ENCODE measurements at places on chromosomes 2 and 18.

DNA sequence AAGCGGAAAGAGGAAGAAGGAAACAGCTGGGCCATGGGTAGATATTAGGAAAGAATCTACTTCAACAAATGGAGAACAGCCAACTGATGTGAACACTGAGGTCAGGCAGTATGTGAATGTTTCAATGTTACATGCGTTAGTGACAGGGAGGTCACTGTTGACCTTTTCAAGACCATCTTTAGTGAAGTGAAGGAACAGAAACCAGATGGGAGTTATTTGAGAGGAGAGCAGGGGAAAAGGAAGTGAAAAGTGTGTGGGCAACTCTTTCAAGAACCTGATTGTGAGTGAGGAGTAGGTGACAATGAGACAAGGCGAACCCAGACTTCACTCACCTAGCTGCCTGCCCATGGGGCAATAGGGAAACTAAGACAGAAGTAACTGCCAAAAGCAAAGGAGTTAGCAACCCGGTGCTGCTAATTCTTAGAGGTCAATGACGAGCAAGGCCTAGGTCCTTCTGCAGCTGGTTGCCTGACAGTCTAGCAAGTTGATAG is 67.0 kb downstream of the SP3 start:
- DNase-seq: no peak

DNA sequence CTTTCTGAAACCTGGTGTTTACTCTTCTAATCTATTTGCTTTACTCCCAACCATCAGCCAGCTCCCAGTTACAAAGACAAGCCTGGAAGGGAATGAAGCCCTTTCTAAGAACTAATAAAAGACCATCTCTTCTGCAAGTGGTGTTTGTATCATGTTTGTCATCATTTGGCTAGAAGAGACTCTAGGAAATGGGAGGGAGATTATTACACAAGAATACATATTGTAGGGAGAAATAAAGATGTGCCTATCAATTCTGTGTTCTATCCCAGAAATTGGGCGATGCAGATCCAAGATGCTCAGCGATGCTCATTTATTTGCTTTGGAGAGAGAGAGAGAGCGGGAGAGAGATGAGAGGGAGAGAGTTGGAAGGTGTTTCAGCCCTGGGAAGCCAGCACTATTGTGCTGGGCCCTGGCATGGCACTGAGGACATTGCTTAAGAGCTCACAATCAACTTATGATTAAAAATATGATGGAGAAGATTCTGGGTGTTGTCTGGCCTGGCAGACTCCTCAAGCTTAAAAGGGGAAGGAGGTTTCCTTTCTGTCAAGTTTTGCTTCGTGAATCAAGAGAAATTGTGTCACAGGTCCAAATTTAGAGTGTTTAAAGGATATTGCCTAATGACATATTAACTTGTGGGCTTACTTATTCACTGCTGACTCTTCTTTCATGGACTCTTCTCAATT is 41.8 kb upstream of the AFF3 start:
- DNase-seq: no peak

DNA sequence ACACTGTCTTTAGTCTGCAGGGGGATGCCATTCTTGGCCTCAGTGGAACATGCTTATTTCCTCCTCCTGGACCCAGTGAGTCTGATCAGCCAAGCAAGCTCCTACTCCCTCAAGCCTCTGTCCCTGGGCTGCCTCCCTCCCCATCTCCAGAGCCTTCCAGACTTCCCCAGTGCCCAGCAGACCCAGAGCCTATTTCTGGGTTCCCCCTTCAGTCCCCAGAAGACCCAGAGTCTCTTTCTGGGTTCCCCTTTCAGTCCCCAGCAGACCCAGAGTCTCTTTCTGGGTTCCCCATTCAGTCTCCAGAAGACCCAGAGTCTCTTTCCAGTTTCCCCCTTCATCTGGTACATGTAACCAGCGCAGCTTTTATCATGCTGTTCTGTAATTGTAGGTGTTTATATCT is 17.0 kb upstream of the PKDCC start:
- no peak for DNase-seq

DNA sequence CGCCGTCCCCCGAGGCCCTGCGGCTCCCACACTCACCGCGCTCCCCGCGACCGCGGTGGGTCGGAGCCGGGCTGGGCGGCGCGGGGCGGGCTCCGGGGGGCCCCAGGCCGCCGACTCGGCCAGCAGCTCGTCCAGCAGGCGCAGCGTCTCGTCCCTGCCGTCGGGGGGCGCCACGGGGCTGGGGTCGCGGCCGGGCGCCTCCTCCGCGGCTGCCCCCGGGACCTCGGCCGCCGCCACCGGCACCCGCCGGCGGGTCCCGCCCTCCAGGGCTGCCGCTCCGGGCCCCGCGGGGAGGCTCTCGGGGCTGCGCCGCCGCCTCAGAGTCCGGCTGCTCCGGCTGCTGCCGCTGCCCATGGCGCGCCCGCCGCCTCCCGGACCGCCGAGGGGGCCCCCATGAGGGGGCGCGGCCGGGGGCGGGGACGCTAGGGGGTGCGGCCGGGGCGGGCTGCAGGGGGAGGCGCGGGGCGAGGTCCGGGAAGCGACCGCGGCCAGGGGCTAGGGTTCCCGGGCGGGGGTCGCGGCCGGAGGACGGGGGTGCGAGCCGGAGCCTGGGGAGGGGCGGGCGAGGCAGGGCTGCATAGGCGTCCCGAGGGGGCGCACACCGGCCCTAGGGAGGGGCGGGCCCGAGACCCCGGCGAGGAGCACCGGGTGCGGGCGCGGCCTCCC is at the start of gene CYS1:
TSS of gene CYS1 (minus strand) at position 542 of the 666 bp plus-strand sequence. CDS start at position 354, 188 bp downstream.
- DNase-seq: no peak

- no peak for DNase-seq
Observed at GRCh38 chr2:217870528-217871011, 132.2 kb downstream of the TNS1 start.

DNA sequence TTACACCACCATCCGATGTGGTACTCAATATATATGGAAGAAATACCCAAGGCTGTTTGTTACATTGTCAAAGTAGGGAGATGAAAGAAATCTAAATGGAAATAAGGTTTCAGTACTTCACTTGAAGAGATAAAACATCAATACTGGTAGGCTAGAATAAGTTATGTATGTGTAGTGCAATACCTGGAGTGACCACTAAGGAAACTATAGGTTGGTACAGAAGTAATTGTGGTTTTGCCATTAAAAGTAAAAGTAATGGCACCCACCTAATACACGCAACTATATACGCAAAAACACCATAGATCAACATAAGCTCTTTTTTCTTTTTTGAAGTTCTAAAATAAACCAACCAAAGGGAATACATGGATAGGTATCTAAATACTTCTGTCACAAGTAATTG is 143.2 kb upstream of the KYNU start:
- no peak for DNase-seq

GRCh38 chr2:224947566-224947965 is 94.7 kb downstream of the DOCK10 start:
- no peak for DNase-seq

DNA sequence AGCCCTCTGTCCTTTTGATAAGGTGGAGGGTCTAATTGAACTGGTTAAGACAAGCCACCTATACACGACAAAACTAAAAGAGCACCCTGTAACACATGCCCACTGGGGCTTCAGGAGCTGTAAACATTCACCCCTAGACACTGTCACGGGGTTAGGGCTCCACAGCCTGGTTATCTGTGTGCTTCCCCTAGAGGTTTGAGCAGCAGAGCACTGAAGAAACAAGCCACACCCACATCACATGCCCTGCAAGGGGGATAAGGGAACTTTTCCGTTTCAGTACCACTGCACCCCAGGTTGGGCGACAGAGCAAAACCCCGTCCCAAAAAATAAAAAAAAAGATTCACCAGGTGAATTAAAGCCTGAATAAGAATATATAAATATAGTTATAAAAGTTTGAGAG is 913.7 kb upstream of the ACVR2A start:
- DNase-seq: no peak

DNA sequence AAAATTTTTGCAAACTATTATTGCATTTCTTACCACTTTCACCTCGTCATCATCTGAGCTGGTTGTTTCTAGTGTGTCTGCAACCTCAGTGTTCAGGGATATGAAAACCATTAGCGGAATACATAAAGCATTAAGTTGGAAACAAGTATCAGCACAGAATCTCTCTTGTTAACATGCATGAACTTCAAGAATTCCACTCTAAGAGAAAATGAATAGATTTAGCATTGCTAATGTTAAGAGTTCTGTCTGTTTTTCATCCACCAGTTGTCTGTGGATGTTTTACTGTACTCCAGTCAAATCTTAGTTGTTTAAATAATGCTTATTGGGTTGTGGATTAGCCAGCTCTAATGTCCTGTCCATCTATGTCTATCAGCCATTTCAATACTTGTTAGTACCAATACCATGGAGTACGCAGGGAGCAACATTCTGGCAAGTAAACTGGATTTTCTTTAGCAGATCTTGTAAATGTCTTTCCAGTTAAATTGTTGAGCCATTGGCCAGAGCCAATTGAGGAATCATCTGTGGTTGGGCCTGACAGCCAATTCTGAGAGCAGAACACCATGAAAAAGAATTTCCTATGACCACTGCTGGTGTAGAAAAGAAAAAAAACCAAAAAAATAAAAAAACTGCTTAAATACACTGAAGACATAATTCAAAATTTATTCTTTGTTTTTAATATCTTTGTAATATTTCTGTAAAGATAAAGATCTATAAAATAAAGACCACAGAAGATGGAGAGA is 82.5 kb downstream of the SLC8A1 start:
- no peak for DNase-seq

DNA sequence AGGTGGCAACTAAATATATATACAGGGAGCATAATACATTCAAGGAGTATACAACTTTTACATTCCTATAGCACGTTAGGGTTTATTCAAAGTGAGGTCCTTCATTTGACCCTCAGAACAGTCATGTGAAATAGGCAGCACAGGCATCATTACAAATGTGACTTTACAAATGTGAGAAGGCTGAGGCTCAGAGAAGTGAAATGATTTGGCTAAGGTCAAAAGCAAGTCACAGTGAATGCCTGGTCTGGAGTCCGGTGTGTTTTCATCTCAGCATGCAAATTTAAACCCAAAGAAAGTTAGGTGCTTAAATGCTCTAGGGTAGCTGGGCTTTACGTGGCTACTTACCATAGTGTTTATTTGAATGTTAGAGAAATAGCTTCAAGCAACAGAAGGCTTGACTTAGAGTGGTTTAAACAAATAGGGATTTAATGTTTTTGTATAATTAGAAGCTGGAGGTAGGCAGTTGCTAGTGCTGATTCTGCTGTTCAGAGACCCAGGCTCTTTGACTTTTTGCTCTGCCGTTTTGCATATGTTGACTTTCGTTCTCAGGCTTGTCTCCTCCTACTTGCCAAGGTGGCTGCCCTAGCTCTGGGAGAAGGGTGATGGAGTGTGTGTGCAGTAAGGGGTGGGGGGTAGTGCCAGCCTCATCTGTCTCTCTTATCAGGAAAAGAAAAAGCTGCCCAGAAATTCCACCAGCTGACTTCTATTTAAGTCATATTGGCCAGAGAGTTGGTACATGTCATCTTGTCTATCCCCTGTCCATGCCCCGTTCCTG is 89.2 kb downstream of the PLCL1 start:
- DNase-seq: no peak

DNA sequence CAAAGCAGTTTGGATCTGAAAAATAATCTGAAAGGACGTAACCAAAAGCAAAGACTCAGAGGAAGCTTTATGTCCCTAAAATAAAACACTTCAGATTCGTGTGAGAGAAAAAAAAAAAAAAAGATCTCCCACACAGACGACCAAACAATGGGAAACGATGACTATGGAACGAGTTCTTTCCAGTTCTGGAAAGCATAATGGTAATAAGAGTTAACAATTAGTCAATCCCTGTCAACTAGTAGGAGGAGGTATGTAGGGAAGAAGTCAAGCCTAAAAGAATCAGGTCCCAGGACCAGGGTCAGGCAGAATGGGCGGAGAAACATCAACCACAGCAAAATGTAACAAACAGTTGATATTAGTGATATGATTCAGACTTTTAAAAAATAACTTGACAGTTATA is 170.3 kb upstream of the SETBP1 start:
- DNase-seq: no peak

DNA sequence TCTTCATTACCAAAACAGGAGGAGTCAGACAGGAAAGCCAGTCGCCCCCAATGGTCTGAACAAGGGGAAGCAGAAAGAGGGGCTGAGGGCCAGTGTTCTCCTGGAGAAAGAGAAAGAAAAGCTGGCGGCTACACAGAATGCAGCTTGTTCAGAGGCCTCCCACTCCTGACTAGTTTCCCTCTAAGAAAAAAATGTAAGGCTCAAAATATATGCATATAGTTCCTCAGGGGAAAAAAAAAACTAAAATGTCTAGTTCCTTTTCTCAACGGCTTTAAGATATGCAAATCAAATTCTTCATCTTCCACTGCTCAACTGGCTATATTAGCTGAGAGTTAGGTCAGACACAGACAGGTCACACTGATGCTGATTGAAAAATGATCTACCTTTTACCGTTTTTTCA is 18.6 kb downstream of the MBOAT2 start:
- DNase-seq: no peak

- DNase-seq: no peak
Observed at GRCh38 chr2:164015328-164016123, 279.7 kb upstream of the FIGN start.

DNA sequence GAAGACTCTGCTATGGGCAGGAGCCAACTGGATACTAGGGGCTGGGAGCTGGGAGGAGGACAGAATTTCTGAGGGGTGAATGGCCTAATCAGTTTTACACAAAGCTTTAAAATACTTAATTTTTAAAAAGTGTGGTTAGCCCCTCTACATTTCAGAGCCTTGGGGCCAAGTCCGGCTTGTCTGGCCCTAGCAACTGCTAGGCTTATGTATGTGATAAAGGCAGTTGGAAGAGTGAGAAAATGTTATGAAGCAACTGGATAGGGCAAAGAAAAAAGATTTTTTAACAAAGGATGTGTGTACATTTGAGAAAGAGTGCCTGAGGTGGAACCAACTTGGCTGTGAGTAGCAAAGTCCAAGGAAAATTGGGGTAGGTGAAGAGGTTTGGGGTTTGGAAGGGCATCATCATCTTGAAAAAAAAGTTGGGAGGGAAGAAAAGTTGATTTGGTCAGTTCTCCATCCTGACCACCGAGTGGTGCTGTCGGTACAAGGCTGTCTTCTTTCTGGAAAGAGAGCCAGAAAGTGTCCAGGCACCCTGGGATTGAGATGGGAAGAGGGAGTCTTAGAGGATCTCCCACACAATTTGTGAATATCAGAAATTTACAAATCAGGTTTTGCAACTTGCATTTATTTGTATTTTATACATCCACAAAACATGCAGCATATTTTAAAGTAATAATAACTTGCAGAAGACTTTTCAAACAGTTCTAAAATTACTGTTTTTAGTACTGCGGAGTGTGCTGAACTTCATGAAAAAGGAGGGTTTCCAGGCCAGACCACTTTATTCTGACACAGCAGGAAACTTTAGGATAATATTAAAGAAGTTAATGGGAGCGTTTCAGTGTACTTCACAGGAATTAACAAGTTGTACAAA is 10.5 kb upstream of the CDK15 start:
- no peak for DNase-seq

GRCh38 chr2:141029428-141030078 is 1101.3 kb downstream of the LRP1B start:
- DNase-seq: no peak

- DNase-seq: no peak
Observed at GRCh38 chr18:39724652-39725051, 2159.1 kb upstream of the CELF4 start.

DNA sequence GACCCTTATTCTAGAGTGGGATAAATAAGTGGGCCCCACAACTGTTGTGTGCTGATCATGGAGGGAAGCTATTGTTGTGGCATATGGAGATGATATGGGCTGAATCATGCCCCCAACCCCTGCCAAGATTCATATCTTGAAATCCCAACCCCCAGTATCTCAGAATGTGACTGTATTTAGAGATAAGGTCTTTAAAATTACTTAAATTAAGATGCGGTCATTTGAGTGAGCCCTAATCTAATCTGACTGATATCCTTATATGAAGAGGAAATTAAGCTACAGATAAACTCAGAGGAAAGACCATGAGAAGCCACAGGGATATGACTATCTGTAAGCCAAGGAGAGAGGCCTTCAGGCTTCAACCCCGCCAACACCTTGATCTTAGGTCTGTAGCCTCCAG is 188.3 kb upstream of the RND3 start:
- no peak for DNase-seq

Data from stimulated activated CD8-positive, alpha-beta memory T cell treated with anti-CD3 and anti-CD28 coated beads, Interleukin-4, amount 100 ng/mL, for 1 hour (primary cell).